Stimulated activated CD4-positive, alpha-beta T cell treated with anti-CD3 and anti-CD28 coated beads, Interleukin-1b, Interleukin-23, amount 100 ng/mL, for 1 hour (primary cell): ENCODE measurements at places on chromosomes 7 and 10.

GRCh38 chr7:116888895-116889294 lies 26.5 kb downstream of the CAPZA2 start:
- DNase-seq: no peak

GRCh38 chr7:113392421-113392820 lies 274.1 kb upstream of the SMIM30 start:
- DNase-seq: no peak

- peak; percentile 60 for DNase-seq
These were observed 32.1 kb downstream of the JCAD start for GRCh38 chr10:30027057-30028005.

GRCh38 chr10:86003201-86003621 lies 363.4 kb downstream of the GRID1 start:
- no peak for DNase-seq

GRCh38 chr7:71345117-71345884 lies 213.4 kb downstream of the GALNT17 start:
- no peak for DNase-seq

DNA sequence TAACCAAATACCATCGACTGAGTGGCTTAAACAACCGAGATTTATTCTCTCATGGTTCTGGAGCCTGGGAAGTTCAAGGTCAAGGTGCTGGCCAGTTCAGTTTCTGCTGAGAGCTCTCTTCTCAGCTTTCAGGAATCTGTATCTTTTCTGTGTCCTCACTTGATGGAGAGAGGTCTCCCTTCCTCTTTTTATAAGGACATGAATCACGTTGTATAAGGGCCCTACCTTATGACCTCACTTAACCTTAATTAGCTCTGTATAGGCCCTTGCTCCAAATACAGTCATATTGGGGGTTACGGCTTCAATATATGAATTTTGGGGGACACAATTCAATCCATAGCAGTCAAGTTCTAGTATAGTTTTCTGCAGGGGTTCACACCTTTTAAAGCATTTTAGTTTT lies 135.2 kb upstream of the ADO start:
- DNase-seq: no peak

DNA sequence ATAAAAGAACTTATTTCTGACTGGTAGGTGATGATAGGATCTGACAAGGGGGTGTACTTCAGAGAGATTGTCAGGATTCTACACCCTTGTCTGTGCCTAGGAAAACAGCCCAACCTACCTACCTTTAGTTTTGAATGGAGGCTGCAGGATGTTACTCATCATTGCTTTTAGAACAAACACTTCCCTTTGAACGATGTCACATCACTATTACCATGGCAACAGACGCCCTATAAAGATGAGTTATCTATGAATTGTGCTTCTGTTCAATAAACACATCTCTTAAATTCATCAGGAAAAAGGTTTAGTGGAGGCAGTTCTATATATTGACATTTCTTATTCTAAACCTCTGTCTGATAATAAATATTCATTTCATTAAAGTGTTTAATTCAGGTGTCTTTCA lies 362.4 kb downstream of the CNTNAP2 start:
- DNase-seq: no peak

DNA sequence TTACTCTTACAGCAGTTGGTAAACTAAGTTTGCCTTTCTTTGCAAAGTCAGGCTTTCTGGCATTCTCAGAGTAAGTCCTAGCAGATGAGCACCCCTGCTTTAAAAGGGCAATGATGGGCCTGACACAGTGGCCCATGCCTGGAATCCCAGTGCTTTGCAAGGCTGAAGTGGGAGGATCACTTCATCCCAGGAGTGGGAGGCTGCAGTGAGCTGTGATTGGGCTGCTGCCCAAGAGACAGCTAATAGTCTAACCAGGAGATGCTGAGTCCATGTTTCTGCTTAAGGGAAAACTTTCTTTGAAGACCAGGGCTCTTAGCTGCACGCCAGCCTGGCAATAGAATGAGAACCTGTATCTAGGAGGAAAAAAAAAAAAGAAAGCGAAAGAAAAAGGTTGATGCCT lies 100.2 kb upstream of the MPP7 start:
- DNase-seq: no peak

- no peak for DNase-seq
These were observed 3.1 kb upstream of the HOXA9 start for GRCh38 chr7:27168265-27168947.

- no peak for DNase-seq
These were observed 131.5 kb upstream of the LYZL1 start for GRCh38 chr10:29157321-29157720.

DNA sequence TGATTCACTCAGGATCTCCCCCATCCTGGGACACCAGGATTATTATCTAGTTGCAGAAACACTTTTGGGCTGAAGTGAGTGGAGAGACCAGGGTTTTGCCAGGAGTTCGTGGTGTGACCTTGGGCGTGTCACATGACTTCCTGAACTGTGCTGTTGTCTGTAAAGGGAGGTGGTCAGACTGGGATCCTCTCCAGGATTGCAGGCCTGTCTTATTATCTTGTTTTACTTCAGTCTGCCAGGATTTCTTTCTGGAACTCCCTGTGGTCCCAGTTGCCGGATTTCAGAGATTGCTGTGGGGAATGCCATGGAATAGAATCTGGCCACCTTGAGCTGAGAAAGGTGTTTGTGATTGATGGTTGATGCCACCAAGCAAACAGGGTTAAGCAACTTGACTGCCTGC lies 35.8 kb downstream of the CRCP start:
- DNase-seq: no peak

DNA sequence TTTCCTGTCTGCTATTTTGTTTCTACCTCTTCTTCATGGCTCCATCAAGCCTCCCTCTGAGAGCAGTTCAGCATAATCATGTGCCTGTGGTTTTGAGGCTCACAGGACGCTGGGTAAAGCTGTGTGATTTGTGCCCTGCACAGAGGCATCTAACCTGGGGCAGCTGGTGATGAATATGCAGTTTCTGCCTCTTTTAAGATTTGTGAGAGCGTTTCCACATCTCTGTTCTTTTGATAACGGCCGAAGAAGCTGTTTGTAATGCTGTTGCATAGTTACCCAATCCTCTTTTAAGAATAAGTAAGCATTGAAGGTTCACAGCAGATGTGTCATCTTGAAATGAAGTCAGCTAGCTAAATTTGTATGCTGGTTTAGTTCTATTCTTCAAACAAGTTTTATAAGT lies 45.2 kb downstream of the PNLIPRP3 start:
- no peak for DNase-seq

DNA sequence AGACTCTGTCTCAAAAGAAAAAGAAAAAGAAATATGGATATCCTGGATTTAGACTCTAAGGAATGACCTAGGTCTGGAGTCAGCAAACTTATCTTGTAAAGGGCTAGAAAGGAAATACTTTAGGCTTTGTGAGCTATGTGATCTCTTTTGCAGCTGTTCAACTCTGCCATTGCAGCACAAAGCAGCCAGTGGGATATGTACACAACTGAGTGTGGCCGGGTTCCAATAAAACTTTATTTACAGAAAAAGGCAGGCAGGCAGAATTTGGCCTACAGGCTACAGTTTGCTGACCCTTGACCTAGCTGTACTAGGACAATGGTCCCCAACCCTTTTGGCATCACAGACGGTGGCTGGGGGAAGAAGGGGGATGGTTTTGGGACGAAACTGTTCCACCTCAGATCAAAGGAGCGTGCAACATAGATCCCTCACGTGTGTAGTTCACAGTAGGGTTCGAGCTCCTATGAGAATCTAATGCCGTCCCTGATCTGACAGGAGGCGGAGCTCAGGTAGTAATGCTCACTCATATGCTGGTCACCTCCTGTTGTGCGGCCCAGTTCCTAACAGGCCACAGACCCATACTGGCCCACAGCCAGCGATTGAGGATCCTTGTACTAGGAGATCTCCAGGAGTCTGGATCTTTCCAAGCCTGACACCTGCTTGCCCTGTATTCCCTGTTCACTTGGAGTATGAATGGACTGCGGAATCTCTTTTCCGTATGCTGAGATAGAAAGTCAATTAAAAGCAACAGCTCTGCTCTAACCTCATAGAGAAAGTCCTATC lies 63.0 kb downstream of the CUL1 start:
- no peak for DNase-seq

DNA sequence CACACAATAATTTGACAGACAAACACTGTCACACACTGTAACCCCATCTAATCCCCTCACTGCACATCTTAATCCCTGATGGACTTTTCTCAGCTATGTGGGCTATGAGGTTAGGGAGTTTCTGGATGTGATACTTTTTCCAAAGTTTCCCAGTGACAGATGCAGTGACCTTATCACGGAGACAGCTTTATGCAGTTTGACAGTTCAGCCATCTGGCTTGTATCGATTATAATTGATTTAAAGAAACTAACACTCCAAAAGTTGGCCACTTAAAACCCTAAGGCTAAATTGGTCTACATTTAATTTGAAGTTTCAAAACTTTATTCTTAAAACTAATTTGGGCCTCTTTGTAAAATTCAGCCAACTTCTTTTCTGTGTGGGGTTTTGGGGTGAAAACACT lies 196.7 kb downstream of the SDK1 start:
- no peak for DNase-seq

DNA sequence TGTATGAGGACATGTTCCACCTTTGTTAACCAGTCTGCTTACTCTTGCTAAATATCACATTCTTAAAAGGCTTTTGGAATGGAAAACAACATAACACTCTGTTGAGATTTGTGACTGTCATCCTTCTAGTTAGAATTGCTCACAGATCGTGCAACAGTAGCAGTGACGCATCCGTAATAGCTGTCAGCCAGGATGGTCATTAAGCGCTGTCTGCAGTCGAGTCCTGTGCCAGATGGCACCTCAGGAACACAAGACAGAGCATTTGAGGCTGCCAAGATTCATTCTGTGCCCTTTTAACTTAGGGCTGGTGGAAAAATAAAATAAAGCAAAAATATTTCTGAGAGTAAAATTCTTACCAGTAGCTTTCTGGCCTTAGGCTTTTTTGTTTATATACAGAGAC lies 348.6 kb downstream of the ANKRD7 start:
- no peak for DNase-seq

DNA sequence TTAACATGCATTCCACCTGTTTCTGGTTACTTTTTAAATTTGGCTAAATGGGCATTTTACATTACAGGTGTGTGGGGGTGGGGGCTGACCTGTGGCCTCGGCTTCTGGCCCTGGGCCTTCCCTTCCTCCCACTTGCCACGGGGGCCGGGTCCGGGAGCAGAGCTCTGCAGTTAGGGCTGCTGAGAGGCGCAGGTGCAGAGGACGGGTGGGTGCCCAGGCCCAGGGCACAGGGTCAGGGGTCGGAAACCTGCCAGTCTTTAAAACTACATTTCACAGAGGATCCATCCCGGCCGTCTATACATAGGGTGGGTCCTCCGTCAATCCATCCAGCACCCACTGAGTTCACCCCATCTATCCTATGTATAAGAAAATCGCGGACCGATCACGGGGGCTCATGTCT lies 106.5 kb upstream of the INSIG1 start:
- DNase-seq: no peak

- no peak for DNase-seq
These were observed 88.2 kb upstream of the GPR26 start for GRCh38 chr10:123577921-123578461.

GRCh38 chr10:117544711-117545140 lies 2.2 kb downstream of the EMX2 start:
- DNase-seq: no peak

GRCh38 chr7:7424151-7424873 lies 111.4 kb downstream of the COL28A1 start:
- DNase-seq: no peak

DNA sequence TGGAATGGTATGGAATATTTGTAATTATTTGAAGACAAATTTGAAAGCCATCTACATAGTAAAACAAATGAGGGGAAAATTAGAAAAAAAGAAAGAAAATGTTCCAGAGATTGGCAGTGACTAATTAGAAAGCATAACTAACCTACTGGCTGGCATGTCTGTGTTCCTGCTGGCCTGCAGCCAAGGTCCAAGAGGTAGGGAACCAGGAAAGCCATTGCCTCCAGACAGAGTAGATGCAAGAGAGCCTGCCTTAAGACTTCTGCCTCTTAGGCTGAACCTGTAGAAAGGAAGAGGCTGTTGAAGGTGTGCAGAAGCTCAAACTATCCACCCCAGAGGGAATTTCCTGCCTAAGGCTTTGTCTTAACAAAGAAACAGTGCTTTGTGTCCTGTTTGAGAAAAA lies 982.0 kb downstream of the SORCS1 start:
- no peak for DNase-seq

DNA sequence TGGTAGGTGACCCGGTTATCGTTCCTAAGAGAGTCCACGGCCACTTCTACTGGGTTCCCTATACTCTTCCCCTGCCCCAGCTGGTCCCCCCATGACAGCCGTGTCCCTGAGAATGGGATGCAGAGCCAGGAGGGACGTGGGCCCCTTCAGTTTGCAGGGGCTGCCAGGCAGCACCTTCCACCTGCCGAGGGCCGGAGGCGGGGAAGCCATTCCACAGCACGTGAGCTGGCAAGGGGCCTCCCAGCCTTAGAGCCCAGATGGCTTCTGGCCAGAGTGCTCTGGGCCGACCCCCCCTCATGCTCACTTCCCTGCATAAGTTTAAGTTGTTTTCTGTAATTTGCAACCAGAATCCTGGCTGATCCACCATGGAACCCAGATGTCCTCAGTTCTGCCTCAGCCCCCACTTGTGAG lies 39.0 kb downstream of the DIP2C start:
- DNase-seq: no peak

DNA sequence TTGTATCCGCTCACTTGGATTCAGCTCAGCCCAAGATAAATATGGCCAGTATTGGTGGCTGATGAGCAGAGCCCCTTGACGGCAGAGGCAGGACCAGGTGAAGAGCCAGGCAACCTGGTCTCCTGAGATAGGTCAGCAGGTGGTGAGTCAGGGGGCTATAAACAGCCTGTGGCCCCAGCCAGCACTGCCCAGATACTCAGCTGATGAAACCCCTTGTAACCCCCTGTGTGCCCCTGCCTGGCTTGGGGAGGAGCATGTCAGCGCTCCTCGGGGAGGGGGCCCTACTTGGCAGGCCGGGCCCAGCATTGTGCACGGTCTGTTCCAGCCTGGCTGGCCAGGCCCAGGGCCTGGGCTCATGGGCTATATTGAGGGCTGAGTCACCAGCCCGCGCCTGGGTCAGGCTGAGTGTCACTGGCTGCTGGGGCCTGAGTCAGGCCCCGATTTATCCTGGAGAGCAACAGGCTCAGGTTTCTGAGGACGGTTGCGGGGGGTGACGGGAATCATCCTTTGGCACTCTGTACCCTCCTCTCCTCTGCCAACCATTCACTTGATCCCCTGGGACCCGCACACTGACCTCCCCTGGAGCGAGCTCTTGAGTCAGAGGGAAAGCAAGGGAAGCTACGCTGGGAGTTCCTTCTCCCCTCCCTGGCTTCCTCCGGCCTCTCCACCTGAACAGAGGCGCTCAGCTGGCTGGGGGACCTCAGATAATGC lies 2.8 kb upstream of the FLNC start:
- DNase-seq: no peak

GRCh38 chr10:7887174-7887816 lies 69.0 kb downstream of the TAF3 start:
- DNase-seq: no peak

DNA sequence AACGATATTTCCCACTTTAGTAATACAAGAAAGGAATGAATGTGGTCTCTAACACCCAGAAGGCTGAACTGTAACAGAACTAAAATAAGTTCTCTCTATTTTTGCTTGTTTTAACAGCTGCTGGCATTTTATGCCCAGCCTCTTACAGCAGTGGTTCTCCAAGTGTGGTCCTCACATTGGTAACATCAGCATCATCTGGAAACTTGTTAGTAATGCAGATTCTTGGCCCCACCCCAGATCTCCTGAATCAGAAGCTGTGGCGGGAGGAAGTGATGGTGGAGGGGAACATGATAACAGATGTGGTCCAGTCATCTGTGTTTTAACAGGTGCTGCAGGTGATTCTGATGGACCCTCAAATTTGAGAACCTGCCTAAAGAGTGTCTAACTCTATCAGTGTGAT lies 170.1 kb downstream of the TMEM26 start:
- no peak for DNase-seq
